CD4-positive, alpha-beta T cell (primary cell): ENCODE measurements at places on chromosomes 6 and 20. TPM values are rescaled to one million over a fixed set of nuclear protein-coding genes. Genes with fewer than 3 reads are reported as not detected.

Gene DDX43
- 2.5 TPM for total RNA-seq

Gene WFDC10B
- not detected for total RNA-seq

- no peak for DNase-seq
Measured at GRCh38 chr6:166714581-166714980, 87.5 kb upstream of the RPS6KA2 start.

GRCh38 chr6:123105561-123105960 is 109.5 kb downstream of the CLVS2 start:
- no peak for DNase-seq

Gene SCRT2
- total RNA-seq = not detected

DNA sequence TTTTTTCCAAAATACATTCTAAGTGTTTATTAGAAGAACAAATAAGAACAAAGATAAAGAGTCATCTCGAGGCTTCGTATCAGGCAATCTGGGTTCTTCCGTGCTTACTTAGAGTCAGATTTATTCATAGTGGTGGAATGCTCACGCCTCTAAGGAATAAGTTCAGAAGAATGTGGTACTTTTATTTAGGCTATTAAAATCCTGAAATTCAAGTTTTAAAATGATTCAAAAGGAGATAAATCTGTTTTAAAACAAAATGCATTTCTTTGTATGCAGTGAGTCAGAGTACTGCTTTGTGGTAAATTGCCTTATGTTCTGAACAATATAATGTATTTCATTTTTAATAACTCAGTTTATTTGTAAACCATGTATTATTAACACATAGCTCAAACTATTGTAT is 89.1 kb downstream of the FUT9 start:
- DNase-seq = no peak

- peak; percentile 43 for DNase-seq
Measured at GRCh38 chr6:31663961-31664789, 622 bp downstream of the GPANK1 start.

DNA sequence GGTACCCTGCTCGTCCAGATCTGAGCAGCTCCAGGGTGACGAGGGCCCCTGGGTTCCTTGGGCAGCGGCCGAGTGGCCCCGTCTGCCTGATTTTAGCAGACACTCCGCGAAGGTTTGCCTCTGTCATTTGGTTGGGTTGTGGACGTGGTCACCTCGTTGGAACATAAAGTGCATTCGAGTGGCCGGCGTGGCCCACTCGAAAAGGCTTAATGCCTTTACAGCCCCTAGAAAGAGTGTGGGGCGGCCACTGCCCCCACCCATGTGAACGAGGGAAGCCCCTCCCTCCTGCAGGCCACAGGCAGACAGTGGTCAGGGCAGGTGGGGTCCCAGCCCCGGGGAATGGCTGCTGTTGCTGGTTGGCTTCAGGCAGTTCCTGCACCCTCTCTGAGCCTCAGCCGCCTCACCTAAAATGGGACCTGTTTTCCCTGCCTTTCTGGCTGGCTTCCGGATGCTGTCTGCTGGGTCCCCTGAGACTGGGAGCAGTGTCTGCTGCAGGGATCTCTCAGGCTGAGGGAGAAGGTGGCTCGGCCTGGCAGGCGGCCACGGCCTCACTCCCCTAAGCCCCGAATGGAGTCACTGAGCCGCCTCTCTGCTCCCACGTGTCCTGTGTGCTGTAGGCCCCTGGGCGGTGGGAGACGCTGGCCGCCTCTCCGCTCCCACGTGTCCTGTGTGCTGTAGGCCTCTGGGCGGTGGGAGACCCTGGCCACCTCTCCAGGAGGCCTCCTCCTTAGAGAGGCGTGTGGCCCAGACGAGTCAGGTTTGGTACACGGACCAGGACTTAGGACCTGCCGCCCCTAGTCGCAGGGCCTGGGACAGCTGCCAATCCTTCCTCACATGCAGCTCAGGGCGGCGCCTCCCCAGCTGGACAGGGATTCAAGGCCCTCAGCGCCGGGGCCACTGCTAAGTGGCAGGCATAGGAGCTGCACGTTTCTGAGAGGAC is 233.0 kb downstream of the ERMARD start:
- no peak for DNase-seq

Gene EBF4
- 4.2 TPM for total RNA-seq

- no peak for DNase-seq
Measured at GRCh38 chr20:47654370-47654769, 130.9 kb downstream of the SULF2 start.

Gene CCN6
- total RNA-seq = not detected

DNA sequence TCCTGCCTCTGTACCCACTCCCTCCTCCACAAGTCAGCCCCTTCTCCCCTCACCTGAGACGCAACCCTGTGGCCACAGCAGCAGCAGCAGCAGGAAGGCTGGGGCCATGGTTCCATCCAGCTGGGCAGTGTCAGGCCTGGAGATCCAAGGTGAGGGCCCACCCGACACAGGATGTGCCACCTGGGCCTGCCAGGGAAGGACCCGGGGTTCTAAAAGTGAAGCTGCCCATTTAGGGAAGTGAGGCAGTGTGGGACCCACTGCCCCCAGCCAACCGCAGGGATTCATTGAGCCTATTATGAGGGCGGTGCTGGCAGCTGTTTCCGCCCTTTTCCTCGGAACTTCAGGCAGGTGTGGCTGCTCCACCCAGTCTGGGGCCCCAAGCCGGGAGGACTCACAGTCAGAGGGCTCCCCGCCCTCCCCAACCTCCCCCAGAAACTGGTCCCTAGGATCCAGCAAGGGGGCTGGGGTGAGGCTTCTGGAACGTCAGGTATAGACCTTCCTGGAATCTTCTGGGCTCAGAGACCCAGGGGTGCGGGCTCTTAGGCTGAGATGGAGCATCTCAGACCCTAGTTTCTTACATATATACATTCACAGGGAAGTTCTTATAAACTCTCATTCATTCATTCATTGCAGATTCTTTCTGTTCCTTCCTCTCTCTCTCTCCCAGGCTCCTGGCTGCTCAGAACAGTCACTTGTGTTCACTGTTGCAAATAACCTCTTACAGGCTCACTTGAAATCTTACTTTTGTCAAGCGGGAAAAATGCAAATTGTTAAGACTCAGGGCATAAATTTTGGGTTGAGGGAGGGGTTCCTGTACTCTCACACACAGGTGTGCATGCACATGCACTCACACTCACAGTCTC is at the start of gene TREML2:
TSS of gene TREML2 (minus strand) at position 249 of the 863 bp plus-strand sequence. CDS start at position 108, 141 bp downstream.
- peak; percentile 48 for DNase-seq

DNA sequence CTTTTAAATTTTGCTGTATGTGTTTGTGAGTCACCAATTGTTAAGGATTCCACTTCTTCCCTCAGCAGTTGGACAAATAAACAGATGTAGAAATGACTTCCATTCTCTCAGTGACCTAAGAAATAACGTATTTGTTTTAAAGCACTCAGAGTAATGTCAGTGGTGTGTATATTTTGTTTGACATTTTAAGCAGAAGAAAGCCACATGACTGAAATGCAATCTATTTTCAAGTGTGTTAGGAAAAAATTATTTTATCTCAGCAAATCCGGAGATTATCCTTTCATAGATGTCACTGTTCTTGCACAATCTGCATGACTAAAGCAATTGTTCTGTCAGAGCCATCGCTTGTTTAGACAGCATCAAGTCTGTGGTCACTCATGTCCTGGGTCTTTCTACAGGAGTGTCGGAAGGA is 77.1 kb downstream of the JAG1 start:
- DNase-seq = no peak

GRCh38 chr6:16338577-16339264 is 100.3 kb downstream of the GMPR start:
- no peak for DNase-seq

Gene PDE7B
- total RNA-seq = 0.34 TPM

- no peak for DNase-seq
Measured at GRCh38 chr6:56814308-56814707, 140.6 kb upstream of the BEND6 start.

- no peak for DNase-seq
Measured at GRCh38 chr6:3618642-3619041, 132.9 kb downstream of the PXDC1 start.

DNA sequence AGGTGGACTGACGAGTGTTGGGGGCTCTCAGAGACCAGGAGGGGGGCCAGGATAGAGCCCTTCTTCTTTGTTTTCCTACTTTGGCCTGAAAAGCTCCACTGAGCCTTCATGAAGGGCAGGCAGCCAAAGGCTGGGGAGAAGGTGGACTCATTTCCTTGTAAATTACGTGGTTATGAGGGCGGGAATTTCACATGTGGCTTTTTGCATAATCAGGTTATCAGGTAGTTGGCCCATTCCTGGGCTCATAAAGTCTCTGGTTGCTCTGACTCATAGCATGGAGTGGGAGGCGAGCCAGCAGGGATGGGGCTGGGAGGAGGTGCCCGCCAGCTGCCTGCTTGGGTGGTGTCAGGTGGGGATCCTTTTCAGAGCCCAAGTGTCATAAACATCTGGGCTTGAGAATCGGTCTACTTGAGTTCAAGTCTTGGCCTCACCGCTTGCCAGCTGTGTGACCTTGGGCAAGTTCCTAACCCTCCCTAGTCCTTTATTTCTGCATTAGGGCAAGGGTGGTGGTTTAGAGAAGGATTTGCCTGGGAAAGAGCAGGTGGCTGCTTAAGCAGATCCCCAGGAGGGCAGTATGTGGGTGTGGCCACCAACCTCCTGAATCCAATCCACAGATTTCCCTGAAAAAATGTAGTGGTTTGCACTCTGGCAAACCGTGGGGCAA is 26.5 kb upstream of the RNF24 start:
- DNase-seq = no peak

DNA sequence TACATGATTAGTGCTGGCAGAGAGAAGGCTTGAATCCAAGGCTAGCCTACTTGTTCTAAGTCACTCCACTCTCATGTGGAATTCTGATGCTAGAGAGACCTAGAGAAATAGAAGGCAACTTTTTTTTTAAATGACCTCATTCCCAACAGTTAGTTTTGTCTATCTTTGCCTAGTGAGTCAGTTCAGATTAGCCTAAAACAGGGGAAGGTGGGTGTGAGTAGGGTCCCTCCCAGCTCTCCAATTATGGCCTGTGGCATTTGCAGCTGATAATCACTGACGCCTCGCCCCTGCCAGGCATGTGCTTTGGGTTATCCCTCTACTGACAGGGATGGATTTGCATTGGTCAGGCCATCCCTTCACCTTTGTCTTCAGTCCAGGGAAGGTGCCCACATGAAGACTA is 13.6 kb downstream of the TXLNB start:
- no peak for DNase-seq
